ENCODE measurements at places on chromosomes 3 and 15.
A peak's percentile ranks its signal among the peaks of the same experiment; 100 is the strongest.

- DNase-seq = no peak
Measured at GRCh38 chr3:33892655-33893054, 94.2 kb downstream of the PDCD6IP start.

- DNase-seq = peak; percentile 3
Measured at GRCh38 chr15:90402223-90402622, 14.2 kb downstream of the IQGAP1 start.

DNA sequence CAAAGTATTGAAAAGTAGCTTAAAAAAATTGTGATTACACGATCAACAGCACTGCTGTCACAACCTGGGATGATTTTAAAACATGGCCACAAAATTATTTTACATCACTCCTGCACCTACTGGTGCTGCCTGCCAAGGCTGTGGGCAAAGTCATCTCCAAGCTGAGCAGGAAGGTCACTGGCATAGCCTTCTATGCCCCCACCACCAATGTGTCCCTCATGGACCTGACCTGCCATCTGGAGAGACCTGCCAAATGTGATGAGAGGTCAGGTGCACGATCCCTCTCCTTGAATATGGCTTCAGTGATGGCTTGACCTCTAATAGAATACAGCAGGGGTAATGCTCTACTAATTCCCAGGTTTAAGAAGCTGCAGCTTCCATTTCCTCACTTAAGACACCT, 57.8 kb downstream of the PIK3CB start:
- no peak for DNase-seq

GRCh38 chr3:57911593-57911992, 96.6 kb upstream of the FLNB start:
- DNase-seq = no peak

Measured in DMS153 (cell line).